NCI-H524 (cell line): ENCODE measurements at places on chromosomes 7 and 10.

DNA sequence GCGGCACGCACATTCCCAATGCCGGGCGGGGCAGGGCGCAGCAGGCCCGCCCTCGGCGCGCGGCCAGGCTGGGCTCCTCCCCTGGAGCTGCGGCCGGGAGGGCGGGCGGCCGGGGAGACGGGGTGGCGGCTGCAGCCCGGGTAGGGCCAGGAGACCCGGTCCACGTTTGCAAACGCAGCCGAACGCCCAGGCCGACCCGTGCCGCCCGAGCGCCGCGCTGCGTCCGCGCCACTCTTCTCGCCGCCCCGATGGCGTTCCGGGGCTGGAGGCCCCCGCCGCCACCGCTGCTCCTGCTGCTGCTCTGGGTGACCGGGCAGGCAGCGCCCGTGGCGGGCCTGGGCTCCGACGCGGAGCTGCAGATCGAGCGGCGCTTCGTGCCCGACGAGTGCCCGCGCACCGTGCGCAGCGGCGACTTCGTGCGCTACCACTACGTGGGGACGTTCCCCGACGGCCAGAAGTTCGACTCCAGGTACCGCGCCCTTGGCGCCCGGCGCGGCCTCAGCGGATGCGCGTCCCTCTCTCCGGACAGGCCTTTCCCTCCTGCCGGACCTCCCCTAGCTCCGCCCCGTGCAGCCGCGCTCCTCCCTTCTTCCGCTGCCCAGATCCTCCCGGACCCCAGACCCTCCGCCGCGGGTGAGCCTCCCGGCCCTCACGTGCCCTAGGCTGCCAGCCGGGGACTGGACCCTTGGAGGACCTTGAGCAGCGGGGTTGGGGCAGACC, at the start of gene FKBP9:
Gene FKBP9, plus strand, starts transcription at position 115 of the 720 bp plus-strand sequence. Its CDS starts 134 bp downstream, at position 249.
- DNase-seq: peak; percentile 11

DNA sequence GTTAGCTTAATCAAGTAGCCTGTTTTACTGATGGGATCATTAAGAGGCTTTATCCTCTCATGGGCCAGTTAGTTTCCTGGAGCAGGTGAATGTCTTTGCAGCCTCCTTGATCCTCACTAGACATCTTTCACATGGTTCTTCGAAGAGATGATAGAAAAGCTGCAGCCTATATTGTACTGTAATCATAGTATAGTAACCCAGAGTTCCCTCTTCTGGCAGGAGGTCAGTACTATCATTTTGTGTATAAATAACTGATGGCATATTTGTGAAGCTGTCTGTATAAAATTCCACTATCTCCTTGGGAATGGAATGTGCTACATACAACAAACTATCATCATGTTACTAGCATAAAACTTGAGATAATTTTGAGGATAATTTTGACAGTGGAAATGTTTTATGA, 123.8 kb upstream of the PRPS1L1 start:
- DNase-seq: no peak

GRCh38 chr10:70274643-70275042, 9.2 kb downstream of the NPFFR1 start:
- no peak for DNase-seq

GRCh38 chr10:15213461-15213861, 45.0 kb upstream of the NMT2 start:
- DNase-seq: no peak

DNA sequence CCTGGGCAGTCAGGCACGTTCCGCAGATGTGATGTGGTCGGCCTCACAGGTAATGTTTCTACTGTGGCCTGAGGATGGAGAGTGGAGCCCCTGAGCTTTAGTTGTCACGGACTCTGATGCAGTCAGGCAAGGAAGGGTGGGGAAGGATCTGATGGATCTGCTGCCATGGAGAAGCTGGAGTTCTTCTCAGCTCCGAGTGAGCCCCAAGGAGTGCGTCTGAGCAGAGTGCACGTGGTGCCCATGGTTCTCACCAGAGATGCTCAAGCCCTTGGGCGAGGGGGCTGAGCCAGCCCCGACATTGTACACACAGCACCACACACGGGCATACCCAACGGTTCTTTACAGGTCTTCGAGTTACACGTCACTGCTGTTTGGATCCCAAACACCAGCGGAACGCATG, 192.5 kb downstream of the EBF3 start:
- no peak for DNase-seq

DNA sequence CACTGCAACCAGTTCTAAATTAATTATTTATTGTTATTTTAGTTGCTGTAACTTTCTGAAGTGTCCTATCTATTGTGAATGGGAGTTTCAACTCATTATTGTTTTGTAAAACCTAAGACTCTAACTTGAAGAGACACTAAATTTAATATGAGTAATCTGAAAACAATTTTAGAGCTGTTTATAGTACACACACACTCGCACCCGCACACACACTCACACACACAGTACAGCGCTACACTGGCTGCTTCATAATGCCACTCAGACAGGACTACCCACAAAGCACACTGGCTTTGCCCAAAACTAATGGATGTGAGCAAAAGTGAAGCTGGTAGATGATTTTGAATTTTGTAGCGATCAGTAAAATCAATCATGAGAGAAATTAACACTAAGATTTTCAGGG, 238.9 kb upstream of the ETV1 start:
- no peak for DNase-seq

DNA sequence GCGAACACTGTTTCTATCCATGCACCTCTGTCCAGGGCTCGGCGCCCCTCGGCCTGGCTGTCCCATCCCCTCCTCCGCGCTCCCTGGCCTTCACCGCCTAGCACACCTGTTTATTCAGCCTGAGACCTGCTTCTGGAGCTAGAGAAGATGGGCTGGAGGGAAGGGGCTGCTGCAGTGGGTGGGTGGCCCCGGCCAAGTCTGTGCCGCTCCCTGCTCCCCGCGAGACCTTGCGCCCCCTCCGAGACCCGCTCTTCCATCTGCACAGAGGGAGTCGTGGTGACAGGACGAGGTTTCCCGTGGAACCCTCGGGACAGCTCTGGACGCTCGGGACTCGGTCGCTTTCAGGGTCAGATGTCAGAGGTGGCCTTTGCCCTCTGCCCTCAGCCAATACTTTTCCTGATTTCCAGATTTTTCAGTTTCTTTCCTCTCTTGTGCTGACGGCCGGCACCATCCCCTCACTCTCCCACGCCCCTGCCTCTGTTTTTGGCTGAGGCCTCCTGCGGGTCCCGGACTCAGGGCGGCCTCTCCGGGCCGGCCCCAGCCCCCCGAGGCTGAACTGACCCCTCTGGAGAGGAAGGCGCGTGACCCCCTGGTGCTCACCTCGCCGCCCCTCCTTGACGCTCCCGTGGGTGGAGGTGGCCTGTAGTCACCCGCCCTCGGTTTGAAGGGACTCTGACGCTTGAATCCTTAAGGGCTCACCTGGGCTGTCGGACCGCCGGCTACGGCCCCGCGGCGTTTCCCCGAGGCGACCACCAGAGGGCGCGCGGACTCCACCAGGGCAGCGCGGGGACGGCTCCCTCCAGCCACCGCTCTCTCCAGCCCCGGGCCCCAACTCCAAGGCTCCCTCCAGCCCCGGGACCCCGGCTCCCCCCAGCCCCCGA, 15.6 kb downstream of the SHH start:
- no peak for DNase-seq

GRCh38 chr7:135899458-135900064, 77.6 kb downstream of the MTPN start:
- no peak for DNase-seq

GRCh38 chr10:127310923-127311322, 114.5 kb upstream of the INSYN2A start:
- DNase-seq: no peak

DNA sequence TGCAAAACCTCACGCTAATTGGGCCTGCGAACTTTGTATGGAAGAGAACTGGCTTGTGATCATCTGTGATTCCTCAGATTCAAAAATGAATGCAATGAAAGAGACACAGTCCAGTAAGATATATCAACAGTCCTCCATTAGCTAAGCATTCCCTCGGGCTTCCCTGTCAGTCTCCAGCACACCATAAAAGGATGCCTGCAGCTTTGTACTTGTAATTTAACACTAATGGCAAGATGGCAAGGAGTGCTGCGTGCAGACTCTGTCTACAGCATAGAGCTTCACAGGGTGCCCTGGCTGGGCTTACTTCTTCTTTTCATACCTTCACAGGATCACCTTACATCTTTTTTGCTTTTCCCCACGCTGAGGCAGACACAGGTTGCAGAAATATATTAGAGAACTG, 200.0 kb downstream of the GFRA1 start:
- no peak for DNase-seq

DNA sequence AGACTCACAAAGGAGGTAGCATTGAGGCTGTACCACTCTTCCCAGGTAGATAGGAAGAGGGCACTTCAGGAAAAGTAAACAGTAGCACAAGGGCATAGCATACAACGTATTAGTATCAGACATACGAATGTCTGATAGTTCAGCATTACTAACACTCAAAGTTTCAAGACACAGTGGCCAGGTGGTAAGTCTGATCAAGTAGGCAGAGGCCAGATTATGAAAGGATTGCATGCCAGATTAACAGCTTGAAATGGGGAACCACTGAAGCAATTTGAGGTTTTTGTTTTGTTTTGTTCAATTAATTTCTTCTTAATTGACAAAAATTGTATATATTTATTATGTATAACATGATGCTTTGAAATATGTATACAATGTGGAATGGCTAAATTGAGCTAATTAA, 45.7 kb upstream of the IL6 start:
- DNase-seq: peak; percentile 9

DNA sequence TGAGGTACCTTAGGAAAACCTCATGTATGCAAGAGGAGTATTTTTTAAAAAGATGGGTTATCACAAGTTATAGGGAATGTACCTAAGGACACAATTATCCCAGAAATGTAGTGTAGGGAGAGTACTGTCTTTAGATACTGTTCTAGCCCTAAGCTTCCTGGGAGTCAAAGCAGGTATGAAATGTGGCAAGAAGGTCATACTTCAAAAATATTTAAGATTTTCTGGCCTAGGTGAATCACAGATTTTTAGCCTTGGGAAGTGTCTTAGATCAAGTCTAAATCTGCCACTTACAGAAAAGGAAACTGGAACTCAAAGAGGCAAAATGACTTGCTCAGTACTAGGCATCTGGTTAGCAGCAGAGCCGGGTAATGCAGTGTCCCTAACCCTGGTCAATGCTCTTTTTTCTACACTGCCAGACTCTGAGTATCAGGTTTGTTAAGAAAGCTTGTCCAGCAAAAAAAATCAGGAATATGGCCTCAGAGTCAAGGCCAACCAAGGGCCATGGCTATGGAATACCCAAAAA, 13.9 kb downstream of the PIK3AP1 start:
- DNase-seq: no peak

DNA sequence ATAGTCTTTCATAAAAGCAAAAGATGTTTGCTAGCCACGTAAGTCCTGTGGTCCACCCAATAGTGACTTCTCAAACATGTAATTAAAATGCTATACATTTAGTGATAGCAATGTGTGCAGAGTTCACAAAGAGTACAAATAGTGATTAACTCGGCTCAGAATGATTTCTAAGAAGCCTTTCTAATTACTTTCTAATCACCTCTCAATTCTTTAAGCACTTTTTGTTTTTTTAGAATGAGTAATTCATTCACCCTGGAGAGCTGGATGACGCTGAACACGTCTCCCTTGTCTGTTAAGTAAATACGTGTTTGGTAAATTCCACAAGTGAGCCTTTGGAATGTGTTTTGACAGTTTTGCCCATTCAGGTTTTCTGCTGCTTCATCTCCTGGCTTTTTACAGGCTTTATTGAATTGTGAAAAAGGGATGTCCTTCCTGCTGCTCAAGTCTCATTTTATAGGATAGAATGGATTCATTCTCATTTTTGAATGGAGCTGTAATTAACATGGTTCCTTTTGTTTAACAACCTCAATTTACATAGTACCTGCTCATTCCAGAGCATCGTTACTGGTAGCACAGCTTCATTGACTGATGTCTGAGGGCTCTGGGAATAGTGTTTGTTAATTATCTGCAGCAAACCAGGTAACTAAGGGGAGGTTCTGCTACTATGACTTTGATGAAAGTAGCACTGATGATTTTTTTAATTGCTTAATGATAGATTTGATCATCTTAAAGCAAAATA, 212.1 kb downstream of the VTI1A start:
- DNase-seq: no peak

DNA sequence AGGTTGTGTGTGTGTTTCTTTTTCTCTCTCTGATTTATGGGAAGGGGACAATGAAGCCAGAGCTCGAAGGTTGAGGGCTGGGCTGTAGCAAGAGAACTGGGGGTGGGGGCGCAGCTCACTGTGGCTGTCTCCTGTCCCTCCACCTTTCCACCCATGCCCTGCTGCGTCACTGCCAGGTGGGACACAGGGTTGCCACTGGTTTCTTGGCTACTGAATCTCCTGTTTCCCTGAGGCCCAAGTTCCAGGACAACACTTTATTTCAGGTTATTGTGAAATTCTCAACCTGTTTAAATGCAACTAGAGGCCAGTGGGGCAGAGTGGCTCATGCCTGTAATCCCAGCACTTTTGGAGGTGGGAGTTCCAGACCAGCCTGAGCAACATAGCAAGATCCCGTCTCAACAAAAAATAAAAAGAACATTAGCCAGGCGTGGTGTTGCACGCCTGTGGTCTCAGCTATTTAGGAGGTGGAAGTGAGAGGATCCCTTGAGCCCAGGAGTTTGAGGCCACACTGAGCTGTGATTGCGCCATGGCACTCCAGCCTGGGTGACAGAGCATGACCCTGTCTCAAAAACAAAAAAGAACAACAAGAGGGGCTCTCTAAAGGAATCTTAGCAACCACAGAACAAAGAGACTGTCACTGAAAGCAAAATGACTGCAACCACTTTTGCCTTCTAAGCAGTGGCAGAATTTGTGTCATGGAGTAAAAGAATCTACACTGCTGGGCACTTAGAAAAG, 22.6 kb downstream of the TBATA start:
- DNase-seq: no peak

DNA sequence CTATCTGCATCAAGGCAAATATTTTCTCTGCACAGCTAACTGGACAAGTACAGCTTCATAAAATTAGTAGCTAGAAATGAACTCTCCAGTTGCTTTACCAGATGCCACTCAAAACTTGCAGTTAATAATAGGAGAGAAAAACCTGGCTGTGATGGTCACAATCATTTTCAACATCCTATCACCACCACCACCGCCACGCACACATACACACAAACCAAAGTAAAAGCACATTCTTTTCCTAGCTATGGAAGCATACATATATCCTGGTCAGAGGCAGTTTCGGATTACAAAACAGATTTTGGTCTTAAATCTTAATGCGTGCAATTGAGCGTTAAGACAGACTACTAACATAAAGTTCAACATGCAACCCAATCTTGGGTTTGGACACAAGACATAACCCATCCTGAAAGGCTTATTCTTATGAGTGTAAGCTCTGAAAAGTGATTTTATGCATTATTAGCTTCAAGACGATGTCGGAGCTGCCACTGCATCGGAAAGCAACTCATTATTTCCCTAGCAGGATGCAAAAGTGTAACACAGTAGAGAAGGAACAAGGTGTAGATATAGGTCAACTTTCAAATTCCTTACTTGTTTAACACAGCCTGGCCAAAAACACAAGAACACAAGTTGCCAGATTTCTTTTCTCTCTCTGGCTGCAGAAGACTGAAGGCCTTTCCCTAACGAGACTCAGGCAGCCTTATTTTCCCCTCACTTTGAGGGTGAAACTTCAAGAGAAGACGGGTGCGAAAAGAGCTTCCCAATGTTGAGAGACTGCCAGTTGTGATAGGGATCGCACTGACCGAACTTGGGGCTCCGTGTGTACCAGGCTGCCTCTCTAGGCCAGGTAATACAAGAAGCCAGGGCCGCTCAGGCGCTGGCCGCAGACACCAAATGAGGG, 1.2 kb downstream of the CACUL1 start:
- DNase-seq: no peak

- DNase-seq: no peak
Observed at GRCh38 chr7:132345543-132346129, 230.6 kb downstream of the PLXNA4 start.
